M059J (cell line): ENCODE measurements at places on chromosomes 7 and 10.

DNA sequence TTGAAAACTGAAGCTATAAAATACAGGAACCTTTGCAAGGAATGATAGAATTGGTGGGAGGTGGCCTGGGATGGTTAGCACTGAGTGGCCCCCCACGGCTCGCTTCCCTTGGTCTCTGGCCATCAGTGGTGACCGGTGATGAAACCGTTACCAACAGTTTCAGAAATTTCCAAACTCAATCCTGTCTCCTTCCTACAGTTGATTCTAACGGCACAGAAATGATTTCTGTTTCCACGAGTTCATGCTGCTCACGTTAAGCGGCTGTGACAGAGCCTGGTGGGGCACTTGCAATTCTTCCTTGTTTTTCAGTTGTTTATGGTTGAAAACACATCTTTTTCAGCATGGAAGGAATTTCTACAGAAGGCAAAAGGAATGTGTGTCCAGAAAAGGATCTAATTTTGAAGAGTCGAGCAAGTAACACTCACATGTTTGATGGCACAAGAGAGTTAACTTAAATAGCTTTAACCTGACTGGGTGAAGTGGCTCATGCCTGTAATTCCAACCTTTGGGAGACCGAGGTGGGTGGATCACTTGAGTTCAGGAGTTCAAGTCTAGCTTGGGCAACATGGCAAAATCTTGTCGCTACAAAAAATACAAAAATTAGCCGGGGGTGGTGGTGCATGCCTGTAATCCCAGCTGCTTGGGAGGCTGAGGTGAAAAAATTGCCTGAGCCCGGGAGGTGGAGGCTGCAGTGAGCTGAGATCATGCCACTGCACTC lies 100.1 kb downstream of the DNAJB6 start:
- no peak for DNase-seq

GRCh38 chr10:87837445-87837844 lies 19.4 kb upstream of the ATAD1 start:
- DNase-seq: no peak

GRCh38 chr10:71980181-71981014 lies 16.2 kb downstream of the CHST3 start:
- peak; percentile 53 for DNase-seq

DNA sequence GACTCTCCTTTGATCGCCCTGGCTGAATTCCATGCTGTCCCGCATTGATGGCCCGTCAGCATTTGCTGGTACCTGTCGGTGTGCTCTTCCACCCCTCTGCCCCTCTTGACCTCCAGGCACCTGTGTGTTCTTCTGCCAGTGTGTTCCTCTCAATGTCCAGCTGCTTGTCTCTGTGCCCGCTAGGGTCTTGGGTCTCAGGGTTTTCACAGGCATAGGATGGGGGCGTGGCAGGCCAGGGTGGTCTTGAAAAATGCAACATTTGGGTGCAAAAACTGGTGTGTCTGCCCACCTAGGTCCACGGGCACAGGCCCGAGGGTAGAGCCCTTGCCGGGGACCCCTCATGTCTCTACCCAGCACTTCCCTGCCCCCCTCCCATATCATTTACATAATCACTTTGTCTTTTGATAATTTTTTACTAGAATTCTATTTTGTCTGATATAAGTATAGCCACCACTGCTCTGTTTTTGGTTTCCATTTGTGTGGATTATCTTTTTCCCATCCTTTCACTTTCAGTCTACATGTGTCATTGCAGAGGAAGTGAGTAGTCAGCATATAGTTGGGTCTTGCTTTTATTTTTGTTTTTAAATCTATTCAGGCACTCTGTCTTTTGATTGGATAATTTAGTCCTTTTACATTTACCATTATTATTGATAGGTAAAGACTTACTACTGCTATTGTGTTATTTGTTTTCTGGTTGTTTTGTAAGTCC lies 46.6 kb upstream of the ADRA2A start:
- no peak for DNase-seq

- DNase-seq: no peak
Measured at GRCh38 chr10:125015356-125015944, 73.5 kb downstream of the ZRANB1 start.

DNA sequence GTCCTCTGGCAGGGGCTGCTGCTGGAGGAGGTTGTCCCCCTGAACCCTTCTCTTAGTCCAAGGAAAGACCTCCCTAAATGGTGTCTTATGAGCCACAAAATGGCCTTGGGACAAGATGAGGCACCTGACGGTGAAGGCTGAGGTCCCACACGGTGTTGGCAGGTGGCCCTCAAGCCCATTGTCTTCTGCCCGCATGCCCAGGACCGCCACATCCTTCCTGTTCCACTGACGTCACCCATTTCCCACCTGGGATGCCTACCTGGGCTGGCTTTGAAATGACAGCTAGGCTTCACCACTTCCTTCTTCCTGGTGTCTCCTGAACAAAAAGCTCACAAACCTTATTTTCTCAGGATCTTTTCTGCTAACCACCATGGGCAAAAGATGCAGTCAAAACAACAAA lies 2.1 kb upstream of the DMBT1 start:
- DNase-seq: no peak

GRCh38 chr10:36670621-36671402 lies 454.6 kb upstream of the ANKRD30A start:
- DNase-seq: peak; percentile 30

DNA sequence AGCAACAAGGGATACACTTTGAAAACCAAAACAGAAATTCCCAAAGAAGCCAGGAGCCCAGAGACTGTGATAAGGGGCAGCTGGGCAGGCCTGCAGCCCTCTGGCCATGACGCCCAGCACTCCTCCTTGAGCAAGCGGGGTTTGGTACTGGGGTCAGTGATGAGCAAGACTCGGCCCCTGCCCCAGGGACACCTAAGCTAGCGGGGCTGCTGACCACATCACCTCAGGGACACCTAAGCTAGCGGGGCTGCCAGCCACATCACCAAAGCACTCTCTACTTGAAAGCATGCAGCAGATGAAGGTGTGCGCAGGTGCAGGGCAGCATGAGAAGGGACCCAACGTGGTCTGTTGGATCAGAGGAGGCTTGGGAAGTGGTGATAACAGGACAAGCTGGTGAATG lies 108.0 kb upstream of the PPP2R2D start:
- DNase-seq: no peak

- no peak for DNase-seq
Measured at GRCh38 chr10:6019010-6019782, 41.9 kb upstream of the IL15RA start.

GRCh38 chr7:71657386-71657785 lies 525.4 kb downstream of the GALNT17 start:
- no peak for DNase-seq

- DNase-seq: no peak
Measured at GRCh38 chr7:29881724-29882123, 75.4 kb downstream of the WIPF3 start.

DNA sequence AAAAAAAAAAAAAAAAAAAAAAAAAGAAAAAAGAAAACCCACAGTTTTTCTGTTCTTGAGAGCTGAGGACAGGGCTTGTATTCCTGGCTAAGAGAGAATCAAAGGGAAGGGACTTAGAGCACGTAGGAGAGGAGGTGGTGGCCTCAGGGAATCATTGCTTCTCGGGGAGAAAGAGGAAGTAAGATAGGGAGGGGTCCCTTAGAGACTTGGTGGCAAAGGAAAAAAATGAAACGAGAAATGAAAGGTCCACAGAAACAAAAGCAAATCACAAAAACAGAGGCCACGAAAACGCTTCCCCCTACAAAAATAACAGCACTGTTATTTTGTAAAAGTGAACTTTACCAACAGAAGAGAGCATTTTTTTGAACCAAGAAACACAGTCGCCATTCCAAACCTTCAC lies 323.1 kb upstream of the GALNT17 start:
- no peak for DNase-seq

DNA sequence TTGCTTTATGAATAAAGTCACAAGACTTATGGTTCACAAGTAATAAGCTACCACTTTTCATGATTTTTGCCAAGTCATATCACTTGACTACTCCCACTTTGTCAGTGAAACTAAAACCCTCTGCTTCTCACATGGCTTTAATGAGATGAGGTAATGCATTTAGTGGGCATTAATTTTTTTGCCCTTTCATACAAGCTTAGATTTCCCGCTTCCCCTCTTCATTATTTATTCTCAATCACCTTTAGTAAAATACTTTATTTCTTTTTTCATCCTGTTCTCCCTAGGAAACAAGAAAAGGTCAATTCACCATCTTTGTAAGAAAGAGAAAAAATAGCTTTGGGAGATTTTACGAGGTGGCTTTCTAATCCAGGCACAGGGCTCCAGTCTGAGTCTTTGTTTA lies 109.6 kb upstream of the STARD3NL start:
- DNase-seq: no peak

- DNase-seq: no peak
Measured at GRCh38 chr10:6977398-6978186, 397.5 kb upstream of the PRKCQ start.

DNA sequence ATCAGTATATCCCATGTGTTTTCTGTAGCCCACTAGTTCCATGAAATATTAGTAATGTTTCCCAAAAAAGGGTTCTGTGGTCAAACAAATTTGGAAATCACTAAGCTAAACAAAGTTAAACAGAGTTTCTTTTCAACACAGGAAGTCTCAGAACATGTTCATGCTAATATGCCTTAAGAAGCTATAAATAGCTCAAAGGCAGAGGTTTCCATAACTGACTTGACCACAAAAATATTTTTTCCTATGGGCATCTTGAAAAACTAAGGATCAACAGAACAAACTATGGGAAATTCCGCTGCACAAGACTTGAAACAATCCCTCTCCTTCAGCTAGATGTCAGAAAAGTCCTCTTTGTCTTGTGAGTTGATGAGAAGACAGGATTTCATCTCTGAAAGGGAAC lies 59.7 kb downstream of the SEM1 start:
- peak; percentile 33 for DNase-seq

DNA sequence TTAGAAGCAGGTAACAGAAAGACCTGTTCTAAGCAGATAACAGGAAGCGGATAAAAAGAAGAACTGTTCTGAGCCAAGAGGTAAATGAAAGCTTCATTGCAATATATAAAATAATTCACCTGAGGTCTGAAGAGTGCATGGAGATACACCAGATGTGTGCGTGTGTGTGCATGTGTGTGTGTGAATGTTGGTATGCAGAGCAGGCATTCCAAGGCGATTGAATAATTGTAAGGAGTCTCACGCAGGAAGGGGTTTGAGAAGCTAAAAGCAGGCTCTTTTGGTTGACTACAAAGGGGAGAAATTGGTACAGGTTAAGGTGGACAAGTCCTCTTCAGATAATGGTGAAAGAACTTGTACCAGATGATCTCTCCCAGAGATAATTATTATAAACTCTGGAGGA lies 450.6 kb downstream of the DNAJB9 start:
- no peak for DNase-seq

GRCh38 chr7:29109899-29110298 lies 36.4 kb downstream of the CPVL start:
- no peak for DNase-seq

DNA sequence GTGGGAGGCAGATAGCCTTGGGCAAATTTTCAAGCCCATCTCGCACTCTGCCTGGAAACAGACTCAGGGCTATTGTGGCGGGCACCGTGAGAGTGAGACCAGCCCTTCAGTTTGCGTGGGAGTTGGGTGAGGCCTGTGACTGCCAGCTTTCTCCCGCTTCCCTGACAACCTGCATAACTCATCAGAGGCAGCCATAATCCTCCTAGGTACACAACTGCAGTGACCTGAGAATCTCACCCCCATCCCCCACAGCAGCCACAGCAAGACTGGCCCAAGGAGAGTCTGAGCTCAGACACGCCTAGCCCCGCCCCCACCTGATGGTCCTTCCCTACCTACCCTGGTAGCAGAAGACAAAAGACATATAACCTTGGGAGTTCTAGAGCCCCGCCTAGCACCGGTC lies 275.4 kb downstream of the GRID1 start:
- no peak for DNase-seq

DNA sequence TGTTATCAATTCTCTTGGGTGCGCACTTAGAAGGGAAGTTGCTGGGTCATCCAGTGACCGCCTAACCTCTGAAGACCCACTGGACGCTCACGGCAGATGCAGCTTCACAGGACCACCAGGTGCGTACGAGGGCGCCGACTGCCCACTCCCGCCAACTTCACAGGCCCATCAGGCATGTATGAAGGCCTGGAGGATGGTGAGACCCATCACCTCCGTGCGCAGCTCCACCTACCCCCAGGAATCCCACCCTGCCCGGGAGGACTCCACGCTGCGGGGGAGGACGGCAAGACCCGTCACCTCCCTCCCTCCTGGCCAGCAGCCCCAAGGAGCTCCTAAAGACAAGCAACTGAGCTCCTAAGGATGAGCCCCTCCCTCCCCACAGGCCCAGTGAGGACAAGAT lies 146.9 kb downstream of the MAD1L1 start:
- DNase-seq: no peak

DNA sequence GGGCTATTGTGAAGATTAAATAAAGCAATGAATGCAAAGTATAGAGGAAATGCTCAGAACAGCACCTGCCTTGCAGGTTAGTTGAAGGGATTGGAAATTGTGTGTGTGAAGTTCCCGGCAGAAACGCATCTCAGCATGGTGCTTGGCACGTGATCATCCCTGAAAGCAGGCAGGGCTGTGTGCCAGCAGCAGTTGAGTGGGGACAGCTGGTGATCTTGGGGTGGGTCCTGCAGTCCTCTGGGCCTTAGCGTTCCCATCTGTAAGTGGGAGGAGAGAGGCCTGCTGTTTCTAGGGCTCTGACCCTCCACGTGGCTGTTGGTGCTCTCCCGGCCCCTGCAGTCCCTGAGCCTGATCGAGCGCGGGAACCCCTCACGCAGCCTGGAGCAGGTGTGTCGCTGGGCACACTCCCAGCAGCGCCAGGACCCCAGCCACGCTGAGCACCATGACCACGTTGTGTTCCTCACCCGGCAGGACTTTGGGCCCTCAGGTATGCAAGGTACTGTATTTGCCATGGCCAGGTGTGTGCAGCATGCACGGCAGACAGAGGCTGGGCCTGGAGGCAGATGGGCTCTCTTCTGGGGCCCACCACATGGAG lies 55.3 kb downstream of the TBATA start:
- DNase-seq: no peak

GRCh38 chr10:114310346-114310745 lies 71.3 kb downstream of the VWA2 start:
- DNase-seq: peak; percentile 55

GRCh38 chr10:6461961-6462360 lies 118.1 kb downstream of the PRKCQ start:
- peak; percentile 15 for DNase-seq

- no peak for DNase-seq
Measured at GRCh38 chr7:28338041-28338440, 74.3 kb upstream of the CREB5 start.

DNA sequence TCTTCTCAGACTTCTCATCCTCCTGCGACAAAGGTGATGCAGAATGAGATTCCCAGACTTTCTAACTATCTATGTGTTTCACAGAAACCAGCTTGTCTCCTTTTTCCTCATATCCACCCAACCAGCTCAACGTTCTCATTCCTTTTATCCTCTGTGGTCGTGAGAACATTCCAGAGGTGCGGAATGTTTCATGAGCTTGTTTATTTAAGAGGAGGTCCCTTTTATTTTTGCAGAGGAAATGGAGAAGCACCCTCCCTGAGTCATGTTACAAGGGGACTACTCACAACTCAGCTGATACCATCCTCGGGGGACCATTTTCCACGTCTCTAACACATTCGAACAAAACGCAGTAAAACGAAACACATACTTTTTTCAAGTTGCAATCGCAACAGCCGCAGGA lies 93.2 kb downstream of the ZRANB1 start:
- DNase-seq: peak; percentile 92
